ENCODE measurements at places on chromosomes 2 and 18. TPM values are rescaled to one million over a fixed set of nuclear protein-coding genes. Genes with fewer than 3 reads are reported as not detected.
A peak's percentile ranks its signal among the peaks of the same experiment; 100 is the strongest.

Gene PROM2
- 0.32 TPM for total RNA-seq

Gene KATNAL2
- 2.9 TPM for total RNA-seq

Gene SLC4A5
- under 0.01 TPM for total RNA-seq

Gene HMSD
- 1.3 TPM for total RNA-seq

Gene NCKAP1
- 236 TPM for total RNA-seq

Gene IMMT
- 66.0 TPM for total RNA-seq

Gene NYAP2
- total RNA-seq: not detected

DNA sequence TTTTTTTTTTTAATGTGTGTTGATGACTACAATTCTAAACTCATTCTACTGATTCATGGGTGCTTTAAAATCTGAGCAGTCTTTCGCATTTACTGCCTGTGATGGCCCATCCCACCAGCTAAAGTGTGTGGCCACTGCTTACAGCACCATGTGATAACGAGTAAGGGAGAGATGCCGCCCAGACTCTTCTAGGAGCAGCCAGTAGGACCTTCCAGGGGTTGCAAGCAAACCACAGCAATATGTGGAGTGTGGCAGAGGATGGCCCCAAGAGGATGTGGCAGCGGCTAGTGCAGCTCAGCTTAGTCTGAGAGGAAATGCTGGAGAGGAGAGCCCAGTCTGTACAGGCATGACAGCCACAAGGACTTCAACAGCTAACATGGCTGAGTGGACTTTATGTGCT lies 14.9 kb downstream of the IL1B start:
- DNase-seq: no peak

DNA sequence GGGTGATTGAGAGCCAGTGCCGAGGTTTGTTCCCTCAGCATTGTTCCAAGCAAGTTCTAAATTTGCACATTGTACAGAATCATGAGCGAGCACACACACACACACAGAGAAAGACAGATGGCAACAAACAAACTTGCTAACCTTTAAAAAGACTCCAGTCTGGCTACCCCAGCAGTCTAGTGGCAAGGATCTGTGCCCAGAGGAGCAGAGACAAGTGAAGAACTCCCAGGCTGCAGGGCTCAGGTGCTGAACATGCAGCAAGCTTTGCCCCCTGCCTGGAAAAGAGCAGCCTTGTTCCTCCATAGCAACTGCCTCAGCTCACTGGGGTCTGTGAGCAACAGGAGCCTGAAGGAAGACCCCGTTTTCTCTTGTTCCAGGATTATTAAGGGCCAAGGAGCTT lies 169.2 kb upstream of the CCDC68 start:
- DNase-seq: no peak

- no peak for DNase-seq
Measured at GRCh38 chr2:39678170-39678569, 12.5 kb downstream of the TMEM178A start.

DNA sequence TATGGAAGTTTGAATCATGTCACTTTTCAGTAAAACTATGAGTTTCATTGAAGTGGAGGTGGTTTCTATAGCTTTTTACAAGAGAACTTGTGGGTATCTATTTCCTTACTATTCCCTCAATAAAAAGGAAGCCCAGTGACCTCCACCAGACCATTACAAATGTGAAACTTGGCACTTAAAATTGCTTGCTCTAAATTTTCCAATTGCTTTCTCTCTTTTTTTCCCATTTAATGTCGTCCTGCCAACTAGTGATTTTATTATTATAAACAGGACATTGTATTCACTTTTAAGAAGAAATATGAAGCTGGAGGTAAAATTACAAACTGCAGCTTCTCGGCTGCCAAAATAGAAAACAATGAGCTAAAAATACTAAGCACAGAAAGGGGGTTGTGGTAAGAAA lies 208.2 kb upstream of the ALPP start:
- no peak for DNase-seq

GRCh38 chr2:96117701-96118588 lies 1.6 kb upstream of the ADRA2B start:
- no peak for DNase-seq

- no peak for DNase-seq
Measured at GRCh38 chr18:55229682-55230081, 270.4 kb upstream of the CCDC68 start.

GRCh38 chr2:26462511-26463243 lies 15.2 kb downstream of the OTOF start:
- DNase-seq: peak; percentile 51

DNA sequence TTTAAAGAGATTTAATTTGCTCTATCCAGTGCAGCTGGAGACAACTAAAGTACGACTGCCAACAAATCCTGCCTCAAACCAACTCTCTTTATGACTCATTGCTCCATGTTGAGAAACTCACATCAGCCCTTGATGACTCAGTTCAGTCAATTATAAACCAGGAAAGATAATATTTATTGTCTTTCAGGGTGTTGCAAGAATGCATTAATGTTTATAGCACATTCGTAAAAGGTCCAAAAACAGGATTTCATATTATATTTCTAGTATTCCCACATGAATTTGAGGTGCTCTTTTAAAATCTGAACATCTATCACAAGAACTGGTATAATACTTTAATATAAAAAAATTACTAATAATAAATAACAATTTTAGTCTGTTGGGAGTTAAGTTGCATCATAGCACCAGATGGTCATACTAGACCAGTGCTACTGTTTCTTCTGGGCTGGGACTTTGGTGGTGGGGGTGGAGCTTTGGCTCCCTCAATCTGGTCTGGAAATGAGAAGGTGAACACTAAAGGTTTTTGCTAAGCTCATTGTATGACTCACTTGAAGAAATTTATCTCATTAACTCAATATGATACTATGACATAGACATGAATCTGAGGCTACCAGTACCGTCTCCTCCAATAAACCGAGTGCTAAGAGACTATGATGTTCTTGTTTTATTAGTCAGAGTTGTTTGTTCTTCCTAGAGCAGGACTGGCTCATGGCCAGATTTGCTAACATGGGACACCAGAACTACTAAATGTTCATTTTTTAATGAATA lies 26.6 kb upstream of the MAP3K20 start:
- peak; percentile 98 for DNase-seq

- DNase-seq: no peak
Measured at GRCh38 chr2:51649366-51649765, 617.4 kb upstream of the NRXN1 start.

GRCh38 chr2:24824071-24824588 lies 30.9 kb downstream of the CENPO start:
- no peak for DNase-seq

DNA sequence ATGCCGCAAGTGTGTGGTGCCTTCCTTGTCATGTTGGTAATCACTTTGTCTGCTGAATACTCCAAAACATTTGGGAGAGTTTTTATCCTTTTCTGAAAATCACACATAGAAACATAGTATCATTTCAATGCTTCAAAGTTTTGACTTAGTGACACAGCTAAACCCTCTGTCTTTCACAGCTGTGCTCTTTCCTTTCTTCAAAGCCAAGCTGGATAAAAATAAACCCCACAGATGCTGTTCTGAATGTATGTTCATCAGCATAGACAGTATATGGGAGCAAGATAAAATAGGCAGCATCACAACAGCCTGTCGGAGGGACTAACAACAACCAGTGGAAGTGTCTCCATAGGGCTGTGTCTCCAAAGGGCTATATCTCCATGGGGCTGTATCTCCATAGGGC lies 331.3 kb upstream of the DCC start:
- DNase-seq: no peak

DNA sequence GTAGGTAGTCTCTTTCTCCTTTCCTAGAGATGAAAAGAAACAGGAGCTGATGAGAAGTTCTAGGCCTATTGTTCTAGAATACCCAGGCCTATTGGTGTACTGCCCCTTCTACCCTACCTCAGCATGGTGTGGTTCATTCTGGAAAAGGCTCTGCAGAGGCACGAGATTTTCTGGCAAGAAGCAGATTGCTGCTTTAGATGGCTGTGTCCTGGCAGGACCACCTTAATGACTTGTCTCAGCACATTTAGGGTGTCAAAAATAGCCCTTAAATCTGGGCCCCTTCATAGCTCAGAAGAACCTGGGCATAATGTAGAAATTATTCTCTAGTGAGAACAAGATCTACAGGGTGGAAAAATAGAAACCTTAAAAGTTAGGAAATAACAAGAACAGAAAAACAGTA lies 87.9 kb downstream of the BCL2L11 start:
- DNase-seq: no peak

DNA sequence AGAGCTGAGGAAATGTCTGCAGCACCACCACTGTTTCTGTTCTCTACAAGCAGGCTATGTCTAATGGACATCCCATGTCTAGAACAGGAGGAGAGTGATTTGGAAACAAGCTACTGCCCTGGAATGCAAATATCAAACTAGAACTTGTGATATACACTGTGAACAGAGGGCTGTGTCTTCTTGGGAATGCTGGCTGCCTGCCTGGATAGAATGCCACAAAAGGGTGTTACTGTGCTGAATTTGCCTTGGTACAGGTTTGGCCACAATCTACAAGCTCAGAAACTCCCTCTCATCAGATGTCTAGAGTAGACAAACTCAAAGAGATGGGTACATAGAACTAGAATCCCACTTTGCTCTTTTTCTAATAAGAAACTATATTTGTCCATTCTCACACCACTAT lies 170.5 kb downstream of the NYAP2 start:
- peak; percentile 2 for DNase-seq

DNA sequence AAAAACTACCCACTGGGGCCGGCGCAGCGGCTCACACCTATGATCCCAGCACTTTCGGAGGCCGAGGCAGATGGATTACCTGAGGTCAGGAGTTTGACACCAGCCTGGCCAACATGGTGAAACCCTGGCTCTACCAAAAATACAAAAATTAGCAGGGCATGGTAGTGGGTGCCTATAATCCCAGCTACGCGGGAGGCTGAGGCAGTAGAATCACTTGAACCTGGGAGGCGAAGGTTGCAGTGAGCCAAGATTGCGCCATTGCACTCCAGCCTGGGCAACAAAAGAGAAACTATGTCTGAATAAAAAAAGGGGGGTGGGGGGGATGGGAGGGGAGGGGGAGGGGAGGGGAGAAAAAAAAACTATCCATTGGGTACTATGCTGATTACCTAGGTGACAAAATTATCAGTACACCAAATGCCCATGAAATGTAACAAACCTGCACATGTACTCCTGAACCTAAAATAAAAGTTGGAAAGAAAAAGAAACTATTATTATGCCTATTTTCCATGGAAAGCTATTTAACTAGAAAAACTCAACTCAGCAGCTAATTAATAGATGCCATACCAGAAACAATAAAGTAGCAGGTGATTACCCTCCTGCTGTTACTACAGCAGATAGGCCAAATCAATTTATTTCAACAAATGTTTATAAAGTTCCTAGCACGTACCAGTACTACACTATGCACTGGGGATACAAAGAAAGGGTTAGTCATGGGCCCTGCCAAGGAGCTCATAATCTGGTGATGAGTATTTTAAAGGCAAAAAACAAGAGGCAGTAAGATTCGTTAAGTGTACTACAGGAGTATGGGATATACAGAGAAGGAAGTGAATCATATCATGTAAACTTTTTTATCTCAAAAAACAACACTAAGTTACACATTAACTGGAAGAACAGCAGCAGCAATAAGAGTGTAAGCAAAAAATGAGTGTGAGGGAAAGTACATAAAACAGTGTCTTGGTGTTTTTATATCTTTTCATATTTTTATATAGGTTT lies 112.8 kb upstream of the SLC39A10 start:
- peak; percentile 80 for DNase-seq

- DNase-seq: no peak
Measured at GRCh38 chr2:126858013-126858412, 40.7 kb upstream of the TEX51 start.

DNA sequence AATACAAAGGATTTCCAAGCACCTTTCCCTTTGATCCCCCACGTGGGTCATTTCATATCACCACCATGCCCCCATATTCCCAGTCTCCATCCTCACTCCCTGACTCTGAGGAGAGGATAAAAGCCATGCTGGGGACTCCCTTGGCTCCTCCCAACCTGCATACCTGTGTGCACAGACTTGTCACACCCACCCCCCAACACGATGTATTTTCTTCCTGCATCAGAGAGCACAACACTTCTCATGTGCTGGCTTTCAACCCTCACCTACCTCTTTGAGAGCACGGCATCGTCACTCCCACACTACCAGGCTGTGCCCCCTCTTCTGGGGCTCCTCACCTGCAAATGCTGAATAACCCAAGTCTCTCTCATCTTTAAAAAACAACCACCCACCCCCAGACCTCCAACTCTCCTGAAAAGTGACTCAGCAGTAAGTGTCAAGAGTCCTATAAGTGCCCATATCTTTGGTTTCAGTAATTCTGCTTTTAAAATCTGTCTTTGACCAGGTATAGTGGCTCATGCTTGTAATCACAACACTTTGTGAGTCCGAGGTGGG lies 53.1 kb downstream of the AP1S3 start:
- DNase-seq: no peak
